ENCODE measurements at places on chromosomes 7 and 10.

GRCh38 chr10:78450239-78450638 is 416.6 kb downstream of the RPS24 start:
- DNase-seq: no peak

DNA sequence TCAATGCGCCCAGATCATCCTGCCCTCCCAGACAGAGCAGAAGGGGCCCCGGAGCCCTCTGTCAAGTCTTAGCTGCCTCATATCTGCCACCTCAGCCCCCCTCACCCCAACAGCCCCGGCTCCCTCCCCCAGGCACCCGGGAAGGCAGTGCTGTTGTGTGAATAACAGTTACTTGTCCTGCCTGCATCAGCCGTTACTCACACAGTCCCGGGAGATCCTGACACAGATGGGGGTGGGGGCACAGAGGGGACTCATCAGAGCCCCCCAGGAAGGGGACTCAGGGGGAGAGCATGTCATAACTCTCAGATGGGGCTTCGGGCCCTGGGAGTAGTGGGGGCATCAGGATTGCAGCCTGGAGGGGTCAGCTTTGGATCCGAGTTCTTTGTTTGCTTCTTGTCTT is 12.4 kb upstream of the SERPINE1 start:
- DNase-seq: no peak

GRCh38 chr7:631964-632830 is 94.3 kb upstream of the DNAAF5 start:
- DNase-seq: no peak

- no peak for DNase-seq
Observed at GRCh38 chr10:68878496-68878895, 22.6 kb upstream of the DDX50 start.

GRCh38 chr7:134546955-134547354 is 2.0 kb upstream of the AKR1B15 start:
- DNase-seq: no peak

DNA sequence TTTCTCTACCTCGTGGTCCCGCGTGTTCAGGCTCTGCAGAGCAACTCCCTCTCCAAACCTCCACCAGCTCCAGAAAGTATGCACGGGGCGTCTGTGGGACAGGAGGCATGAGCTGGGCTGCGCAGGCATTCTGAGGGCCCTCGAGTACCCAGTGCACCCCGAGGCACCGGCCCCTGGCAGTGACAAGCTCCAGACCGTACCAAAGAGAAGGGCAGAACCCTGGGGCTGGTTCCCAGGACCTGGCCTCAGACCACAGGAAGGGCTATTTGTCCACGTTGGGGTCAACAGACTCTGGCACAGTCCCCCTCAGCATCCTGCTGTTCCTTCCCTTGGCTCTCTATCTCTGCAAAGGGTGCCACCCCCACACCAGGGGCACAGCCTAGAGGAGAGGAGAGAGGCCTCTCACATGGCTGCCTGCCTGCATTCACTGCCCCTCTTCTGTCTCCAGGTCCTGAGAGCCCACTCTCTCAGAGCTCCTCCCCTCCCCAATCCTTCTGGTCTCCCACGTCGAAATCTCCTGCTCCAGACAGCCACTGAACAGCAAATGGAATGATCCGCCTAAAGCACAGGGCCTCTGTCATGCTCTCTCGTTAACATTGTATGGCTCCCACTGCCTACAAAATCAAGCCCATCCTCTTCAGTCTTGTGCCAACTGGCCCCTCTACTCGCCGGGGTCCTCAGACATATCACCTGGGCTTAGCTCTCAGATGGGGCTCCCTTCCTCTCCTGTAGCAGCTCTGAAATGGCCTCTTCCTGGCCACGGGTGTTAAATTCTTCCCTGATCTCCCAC is 96.3 kb downstream of the OAT start:
- DNase-seq: no peak

DNA sequence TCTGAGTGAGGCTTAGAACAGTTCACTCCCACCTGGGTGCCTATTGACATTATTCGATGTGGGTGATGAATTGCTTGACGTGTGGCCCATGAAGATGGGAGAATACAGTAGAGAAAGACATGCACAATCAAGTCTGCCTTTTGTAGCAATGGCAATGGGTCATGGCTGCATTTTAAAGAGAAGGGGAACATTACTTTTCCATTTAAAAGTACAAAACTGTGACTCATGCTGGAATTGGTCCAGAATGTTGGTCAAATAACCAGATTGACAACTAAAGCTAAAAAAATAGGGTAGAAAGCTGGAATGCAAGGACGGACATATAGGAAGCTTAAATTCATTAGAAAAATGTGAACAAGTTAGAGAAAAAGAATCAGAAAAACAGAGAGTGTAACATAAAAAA is 104.1 kb upstream of the SLC25A13 start:
- no peak for DNase-seq

DNA sequence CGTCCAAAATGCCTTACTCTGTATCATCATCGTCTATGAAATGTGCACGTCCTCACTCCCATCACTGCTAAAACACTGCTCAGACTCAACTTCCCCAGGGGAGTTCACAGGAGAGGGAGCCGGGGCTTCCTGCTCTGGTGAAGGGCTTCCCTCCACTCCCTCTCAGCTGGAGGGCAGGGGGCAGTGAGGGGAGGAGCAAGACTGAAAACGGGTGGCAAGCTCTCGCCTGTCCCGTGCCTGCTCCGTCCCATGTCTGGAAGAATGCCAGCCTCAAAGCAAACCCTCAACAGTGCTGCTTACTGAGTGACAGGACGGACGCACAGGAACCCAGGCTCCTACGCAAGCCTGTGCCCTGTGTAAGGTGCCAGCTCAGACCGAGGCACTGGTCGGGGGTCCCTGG is 25.1 kb downstream of the PRKAG2 start:
- DNase-seq: no peak

- DNase-seq: no peak
Observed at GRCh38 chr7:149415391-149416071, 45.3 kb downstream of the ZNF777 start.

GRCh38 chr10:17684537-17684936 is 40.6 kb downstream of the STAM start:
- no peak for DNase-seq

- no peak for DNase-seq
Observed at GRCh38 chr7:41529831-41530230, 173.1 kb downstream of the INHBA start.

- DNase-seq: no peak
Observed at GRCh38 chr7:73728551-73728950, 9.1 kb upstream of the STX1A start.

GRCh38 chr7:113202284-113202683 is 83.9 kb upstream of the SMIM30 start:
- no peak for DNase-seq

- DNase-seq: no peak
Observed at GRCh38 chr7:142450695-142451094, 192.8 kb upstream of the PRSS58 start.

DNA sequence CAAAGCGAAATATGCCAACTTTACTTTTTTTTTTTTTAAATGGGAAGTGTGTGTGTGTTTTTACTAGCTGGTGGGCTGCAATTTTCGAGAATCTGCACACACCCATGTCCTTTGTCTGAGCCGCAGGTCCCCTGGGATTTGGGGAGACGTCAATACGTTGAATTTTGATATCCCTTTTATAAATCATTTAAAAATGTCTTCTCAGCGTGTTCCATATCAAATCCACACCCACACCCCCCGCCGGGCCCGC is 404 bp upstream of the FMC1 start:
- peak; percentile 11 for DNase-seq

DNA sequence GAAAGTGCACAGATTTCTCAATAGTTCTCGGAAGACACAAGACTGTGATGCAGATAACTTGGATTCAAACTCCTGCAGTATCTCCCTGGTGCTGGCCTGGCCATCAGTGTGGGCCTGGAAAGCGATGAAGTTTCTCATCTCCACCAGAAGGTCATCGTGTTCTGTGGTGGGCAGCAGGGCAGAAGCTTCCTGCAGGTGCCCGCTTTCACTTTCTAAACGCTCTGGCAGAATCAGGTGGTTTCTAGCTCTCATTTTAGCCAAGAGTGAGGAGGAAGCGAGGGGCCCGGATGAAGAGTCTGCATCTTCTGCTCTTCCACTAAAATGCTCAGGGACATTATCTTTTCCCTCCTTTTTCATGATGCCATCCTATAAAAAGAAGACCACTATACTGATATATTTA is 63.0 kb upstream of the DRGX start:
- no peak for DNase-seq

DNA sequence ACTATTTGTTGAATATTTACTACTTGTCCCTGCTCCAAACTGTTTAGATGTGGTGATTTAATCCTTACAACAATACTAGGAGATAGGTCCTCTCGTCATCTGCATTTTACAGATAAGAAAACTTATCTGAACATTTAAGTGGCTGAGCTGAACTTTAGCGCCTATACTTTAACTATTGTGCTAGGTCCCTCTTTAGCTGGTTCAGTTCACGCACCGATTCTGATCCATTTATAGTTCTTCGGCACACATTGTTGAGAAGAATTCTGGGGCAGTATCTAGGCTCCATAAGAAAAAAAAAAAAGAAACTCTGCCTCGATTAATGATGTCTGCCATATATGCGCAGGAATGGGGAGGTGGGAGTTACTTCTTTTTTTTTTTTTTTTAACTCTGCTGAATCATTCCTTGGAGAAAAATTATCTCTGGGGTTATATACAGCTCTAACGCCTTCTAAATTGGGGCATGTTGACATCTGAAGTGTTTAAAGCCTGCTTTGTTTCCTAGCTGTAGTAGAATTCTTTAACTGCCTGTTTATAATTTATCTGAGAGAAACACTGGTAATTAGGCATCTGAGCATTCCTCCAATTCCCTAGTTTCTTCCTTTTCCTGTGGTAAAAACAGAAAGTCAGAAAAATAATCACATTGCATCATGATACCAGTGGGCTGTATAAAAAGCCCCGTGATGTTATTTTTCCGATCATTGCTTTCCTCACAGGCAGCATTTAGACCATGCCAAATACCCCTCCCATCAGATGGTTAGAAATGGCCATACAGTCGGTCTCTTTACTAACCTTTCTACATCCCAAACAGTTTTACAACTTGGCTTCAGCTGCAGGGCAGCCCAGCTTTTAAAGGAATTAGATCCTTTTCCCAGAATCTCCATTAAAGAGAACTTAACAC is 98.5 kb upstream of the KDM7A start:
- no peak for DNase-seq

GRCh38 chr7:509426-510130 is 10.1 kb downstream of the PDGFA start:
- no peak for DNase-seq

- DNase-seq: no peak
Observed at GRCh38 chr7:13727279-13727678, 262.2 kb downstream of the ETV1 start.

DNA sequence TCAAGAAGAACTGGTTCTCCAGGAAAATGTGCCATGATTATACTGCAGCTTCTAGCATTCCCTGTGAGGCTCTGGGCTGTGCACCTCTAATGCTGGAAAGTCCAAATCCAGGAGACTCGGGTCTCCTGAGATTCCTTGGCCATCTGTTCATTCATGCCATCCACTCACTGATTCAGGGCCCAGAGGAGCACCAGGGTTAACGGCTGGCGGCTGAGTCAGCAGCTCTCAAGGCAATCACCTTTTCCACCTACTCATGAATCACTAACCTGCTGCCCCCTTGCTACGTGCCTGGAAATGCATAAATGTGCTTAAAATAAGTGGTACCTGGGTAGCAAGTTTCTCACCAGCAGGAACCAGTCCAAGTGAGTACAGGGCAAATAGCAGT is 132.7 kb downstream of the KCNMA1 start:
- DNase-seq: no peak

DNA sequence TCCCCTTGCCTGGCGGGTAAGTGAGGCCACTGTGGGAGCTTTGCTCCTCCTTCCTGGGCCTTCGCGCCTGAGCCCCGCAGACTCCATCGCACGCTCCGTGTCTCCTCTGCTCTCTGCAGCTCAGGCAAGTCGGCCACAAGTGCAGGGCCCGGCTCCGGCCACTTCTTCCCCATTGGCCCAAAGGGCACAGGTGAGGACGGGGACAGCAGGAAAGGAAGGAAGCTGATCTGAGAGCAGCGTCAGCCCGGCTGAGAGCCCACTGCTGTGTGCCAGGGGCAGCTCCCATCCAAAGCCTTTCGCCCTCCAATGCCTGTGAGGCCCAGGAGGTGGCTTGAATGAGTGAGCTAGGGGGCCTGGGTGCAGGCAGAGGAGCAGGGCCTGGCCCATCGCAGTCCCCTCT is 33.7 kb upstream of the RHEB start:
- no peak for DNase-seq

DNA sequence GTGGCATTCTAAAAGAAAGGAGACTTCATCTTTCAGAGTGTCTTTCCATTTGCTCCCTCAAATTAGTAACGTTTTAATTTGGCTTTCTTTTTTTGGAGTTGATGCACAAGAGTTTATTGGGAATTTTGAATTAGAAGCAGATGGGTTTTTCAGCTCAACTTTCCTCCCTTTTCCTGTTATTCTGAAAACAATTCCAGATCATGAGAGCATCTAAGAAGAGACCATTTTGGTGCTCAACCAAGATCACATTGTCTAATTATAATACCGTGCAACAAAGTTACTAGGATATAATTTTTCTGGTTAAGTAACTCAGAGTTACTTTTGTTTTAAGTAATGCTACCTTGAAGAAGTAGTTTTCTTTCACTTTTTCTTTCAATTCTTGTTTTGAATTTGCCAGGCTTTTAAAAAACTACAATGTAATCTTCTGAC is 396.6 kb upstream of the KLF6 start:
- DNase-seq: no peak

DNA sequence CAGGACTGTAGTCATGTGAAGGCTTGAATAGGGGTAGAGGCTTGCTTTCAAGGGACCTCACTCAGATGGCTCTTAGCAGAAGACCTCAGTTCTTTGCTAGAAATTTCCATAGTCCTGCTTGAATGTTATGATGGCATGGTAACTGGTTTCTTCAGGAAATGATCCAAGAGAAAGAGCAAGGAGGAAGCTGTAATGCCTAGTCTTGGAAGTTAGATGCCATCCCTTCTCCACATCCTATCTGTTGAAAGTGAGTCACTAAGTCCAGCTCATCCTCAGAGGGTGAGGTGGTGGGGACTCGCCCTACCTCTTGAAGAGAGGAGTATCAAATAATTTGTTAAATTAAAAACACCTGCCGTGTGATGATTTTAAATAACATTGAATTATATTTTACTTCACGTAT is 4.6 kb downstream of the MGAM start:
- no peak for DNase-seq

GRCh38 chr10:8910314-8910713 is 855.8 kb downstream of the GATA3 start:
- no peak for DNase-seq

- no peak for DNase-seq
Observed at GRCh38 chr10:6958254-6958653, 378.2 kb upstream of the PRKCQ start.

DNA sequence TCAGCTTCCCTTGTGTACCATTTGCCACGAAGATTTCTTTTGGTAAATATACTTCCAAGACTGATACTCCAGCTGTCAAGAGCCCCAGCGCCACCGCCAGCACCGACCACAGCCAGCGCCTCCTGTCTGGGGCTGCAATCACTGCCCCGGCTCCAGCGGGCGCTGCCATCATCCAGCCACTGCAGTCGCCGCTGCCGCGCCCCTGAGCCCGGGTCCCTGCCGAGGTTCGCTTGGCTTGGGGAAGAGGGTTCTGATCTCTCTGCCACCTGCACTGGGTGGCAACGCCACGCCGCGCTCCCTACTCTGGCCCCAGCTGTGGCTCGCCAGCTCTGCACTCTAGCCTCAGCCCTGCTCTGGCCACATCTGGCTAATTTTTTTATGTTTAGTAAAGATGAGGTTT is 57.7 kb upstream of the ZNF138 start:
- DNase-seq: no peak

GRCh38 chr10:70588255-70588654 is 14.3 kb downstream of the PRF1 start:
- DNase-seq: no peak

GRCh38 chr10:133318494-133319127 is 9.9 kb downstream of the ZNF511 start:
- DNase-seq: peak; percentile 65

Data from GM12891 (cell line).